ENCODE measurements at places on chromosomes 1 and 21.
A peak's percentile ranks its signal among the peaks of the same experiment; 100 is the strongest.

GRCh38 chr1:225437710-225438437 is 10.0 kb upstream of the LBR start:
- H3K27me3 ChIP-seq: peaks cover 1% of the 10 kb centered on the region
- H3K27ac ChIP-seq: no peak overlapping the region
- H3K4me3 ChIP-seq: no peak overlapping the region
- peak; percentile 44 for DNase-seq

GRCh38 chr1:56931211-56931610 is 34.6 kb downstream of the C8B start:
- H3K27ac ChIP-seq: no peak overlapping the region
- H3K27me3 ChIP-seq: peaks cover 2% of the 10 kb centered on the region
- H3K4me1 ChIP-seq: no peaks in the 10 kb centered on the region

DNA sequence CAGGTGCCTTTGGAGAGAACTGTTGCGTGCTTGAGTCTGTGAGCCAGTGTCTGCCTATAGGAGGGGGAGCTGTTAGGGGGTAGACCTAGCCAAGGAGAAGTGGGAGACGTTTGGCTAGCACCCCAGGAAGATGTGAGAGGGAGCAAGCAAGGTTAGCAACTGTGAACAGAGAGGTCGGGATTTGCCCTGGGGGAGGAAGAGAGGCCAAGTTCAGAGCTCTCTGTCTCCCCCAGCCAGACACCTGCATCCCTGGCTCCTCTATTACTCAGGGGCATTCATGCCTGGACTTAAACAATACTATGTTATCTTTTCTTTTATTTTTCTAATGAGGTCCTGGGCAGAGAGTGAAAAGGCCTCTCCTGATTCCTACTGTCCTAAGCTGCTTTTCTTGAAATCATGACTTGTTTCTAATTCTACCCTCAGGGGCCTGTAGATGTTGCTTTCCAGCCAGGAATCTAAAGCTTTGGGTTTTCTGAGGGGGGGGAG is 2.4 kb downstream of the BTG2 start:
- H3K4me1 ChIP-seq: peaks cover 59% of the 10 kb centered on the region
- H3K27ac ChIP-seq: no peak overlapping the region
- peaks cover 44% of the 10 kb centered on the region for H3K36me3 ChIP-seq

DNA sequence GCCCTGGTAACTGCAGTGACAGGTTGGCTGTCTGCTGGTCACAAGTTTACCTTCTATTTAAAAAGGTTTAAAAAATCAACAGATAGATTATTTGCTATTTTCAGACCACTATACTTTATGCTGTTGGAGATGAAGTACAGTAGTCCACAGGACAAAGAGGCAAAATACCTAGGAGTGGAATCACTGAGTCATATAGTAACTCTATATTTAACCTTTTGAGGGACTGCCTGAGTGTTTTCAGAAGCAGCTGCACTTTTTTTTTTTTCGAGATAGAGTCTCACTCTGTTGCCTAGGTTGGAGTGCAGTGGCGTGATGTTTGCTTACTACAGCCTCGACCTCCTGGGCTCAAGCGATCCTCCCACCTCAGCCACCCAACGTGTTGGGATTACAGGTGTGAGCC is 11.7 kb downstream of the CNIH4 start:
- no peaks in the 10 kb centered on the region for H3K27me3 ChIP-seq
- H3K4me3 ChIP-seq: no peak overlapping the region
- H3K36me3 ChIP-seq: peaks cover 36% of the 10 kb centered on the region
- no peak for DNase-seq
- no peaks in the 10 kb centered on the region for H3K4me1 ChIP-seq
- H3K27ac ChIP-seq: no peak overlapping the region

GRCh38 chr1:38500891-38501290 is 358.7 kb downstream of the RRAGC start:
- H3K4me3 ChIP-seq: no peak overlapping the region
- H3K27ac ChIP-seq: no peak overlapping the region
- H3K4me1 ChIP-seq: peaks cover 4% of the 10 kb centered on the region
- no peaks in the 10 kb centered on the region for H3K36me3 ChIP-seq
- H3K27me3 ChIP-seq: no peaks in the 10 kb centered on the region

DNA sequence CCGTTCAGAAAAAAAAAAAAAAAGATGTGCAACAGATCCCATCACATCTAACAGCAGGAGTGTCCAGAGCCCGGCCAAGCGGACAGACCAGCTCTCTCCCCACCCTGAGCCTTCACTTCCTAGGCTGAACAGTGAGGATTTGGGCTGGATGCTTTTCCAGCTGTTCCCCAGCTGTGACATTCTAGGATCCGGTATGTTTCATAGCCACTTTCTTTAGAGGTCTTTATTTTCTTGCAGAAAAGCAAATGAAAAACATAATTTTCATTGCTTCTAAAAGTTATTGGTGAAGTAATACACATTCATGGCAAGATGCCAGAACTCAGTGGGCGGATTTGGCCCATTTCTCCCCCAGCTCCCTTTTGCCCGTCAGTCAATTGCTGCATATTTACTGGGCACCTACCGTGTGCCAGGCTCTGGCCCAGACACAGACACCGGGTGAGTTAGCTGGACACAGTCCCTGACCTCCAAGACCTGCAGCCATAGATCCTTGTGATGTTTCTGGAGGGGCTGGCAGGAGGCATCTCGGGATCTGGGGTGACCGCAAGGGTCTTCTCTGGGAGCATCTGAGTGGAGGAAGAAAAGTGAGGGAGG is 213.7 kb upstream of the VAMP3 start:
- H3K4me1 ChIP-seq: peaks cover 3% of the 10 kb centered on the region
- peaks cover 4% of the 10 kb centered on the region for H3K36me3 ChIP-seq
- no peak overlapping the region for H3K27ac ChIP-seq
- H3K4me3 ChIP-seq: no peak overlapping the region
- H3K27me3 ChIP-seq: peaks cover 12% of the 10 kb centered on the region

- DNase-seq: no peak
- H3K36me3 ChIP-seq: no peaks in the 10 kb centered on the region
- H3K4me1 ChIP-seq: no peaks in the 10 kb centered on the region
- H3K27me3 ChIP-seq: no peaks in the 10 kb centered on the region
- no peak overlapping the region for H3K4me3 ChIP-seq
Measured at GRCh38 chr1:110760321-110760720, 85.6 kb upstream of the KCNA3 start.

DNA sequence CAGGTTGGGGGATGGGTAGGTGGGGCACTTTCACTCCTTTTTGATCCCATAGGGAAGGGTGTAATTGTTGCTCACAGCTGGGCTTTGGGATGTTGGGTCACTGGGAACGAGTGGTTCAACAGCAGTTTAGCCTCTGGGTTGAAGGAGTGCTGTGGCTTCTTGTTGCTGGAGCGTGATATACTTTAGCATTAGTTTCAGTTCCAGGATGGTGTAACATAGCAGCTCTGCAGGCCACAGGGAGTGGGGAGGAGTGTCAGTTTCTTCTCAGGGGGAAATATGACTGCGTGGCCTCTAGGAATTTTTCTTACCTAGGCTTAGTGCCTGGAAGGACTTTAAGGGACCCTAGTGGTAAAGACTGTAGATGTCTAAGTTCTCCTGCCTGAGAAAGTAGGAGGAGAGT is 1105.3 kb upstream of the TMPRSS15 start:
- no peak overlapping the region for H3K4me3 ChIP-seq
- H3K4me1 ChIP-seq: no peaks in the 10 kb centered on the region
- no peak for DNase-seq
- H3K36me3 ChIP-seq: no peaks in the 10 kb centered on the region
- H3K27me3 ChIP-seq: peaks cover 4% of the 10 kb centered on the region

DNA sequence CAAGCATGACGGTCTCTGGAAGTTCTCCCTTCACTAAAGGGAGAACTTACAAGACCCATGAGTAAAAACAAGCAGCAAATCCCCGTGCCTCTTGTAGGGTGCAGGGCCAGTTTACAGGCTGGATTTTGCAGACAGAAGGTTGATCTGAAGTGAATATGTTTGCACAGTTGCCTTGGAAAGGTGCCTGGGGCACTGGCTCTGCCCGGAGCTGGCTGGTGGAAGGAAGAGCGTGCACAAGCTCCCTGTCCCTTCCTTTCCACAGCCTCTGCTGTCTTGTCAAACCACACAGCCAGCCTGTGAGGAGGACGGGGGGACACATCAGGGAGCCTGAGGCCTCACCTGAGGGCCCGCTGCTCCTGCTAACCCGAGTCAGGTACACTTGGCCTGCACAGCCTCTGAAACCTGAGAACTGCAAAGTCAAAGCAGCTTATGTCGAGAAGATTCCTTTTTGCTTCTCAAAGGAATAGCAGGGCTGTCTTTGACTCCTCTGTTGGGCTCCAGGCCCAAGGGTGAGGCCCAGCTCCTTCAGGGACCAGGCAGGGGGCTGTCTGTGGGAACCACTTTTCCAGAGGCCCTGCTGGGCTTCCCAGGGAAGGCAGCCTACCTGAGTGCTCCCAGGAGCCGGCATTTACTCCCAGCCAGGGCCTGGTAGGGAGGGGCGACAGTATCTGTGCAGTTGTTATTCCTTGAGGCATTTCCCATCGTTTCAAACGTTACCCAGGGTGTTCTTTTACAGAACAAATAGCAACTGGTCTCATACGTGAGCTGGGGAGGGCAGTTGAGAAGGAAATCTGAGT is 251.5 kb downstream of the SIPA1L2 start:
- no peaks in the 10 kb centered on the region for H3K36me3 ChIP-seq
- peaks cover 6% of the 10 kb centered on the region for H3K4me1 ChIP-seq
- H3K27me3 ChIP-seq: peaks cover 5% of the 10 kb centered on the region
- H3K27ac ChIP-seq: no peak overlapping the region
- DNase-seq: no peak

GRCh38 chr1:98034505-98034904 is 113.7 kb upstream of the DPYD start:
- no peak for DNase-seq
- no peaks in the 10 kb centered on the region for H3K4me1 ChIP-seq
- H3K4me3 ChIP-seq: no peak overlapping the region

DNA sequence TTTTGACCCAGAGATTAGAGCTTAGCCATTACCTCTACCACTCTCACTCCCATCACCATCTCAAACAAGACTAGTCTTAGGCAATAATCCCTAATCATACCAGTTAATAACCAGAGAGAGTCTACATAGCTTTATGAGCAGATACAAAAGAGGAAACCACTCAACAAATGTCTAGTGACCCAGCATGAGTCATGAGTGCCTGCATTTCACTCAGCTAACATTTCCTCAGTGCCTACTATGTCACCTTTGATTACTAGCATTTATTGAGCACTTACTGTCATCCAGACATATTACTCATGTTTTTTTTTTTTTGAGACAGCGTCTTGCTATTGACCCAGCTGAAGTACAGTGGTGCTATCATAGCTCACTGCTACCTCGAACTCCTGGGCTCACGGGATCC is 35.9 kb upstream of the GALNT2 start:
- H3K27ac ChIP-seq: no peak overlapping the region
- no peaks in the 10 kb centered on the region for H3K36me3 ChIP-seq
- no peak for DNase-seq
- no peaks in the 10 kb centered on the region for H3K27me3 ChIP-seq

GRCh38 chr1:210373628-210373877 is 44.9 kb downstream of the HHAT start:
- peaks cover 2% of the 10 kb centered on the region for H3K27me3 ChIP-seq
- H3K27ac ChIP-seq: peak overlapping the region; percentile 39
- H3K4me3 ChIP-seq: no peak overlapping the region
- no peaks in the 10 kb centered on the region for H3K4me1 ChIP-seq
- DNase-seq: no peak

DNA sequence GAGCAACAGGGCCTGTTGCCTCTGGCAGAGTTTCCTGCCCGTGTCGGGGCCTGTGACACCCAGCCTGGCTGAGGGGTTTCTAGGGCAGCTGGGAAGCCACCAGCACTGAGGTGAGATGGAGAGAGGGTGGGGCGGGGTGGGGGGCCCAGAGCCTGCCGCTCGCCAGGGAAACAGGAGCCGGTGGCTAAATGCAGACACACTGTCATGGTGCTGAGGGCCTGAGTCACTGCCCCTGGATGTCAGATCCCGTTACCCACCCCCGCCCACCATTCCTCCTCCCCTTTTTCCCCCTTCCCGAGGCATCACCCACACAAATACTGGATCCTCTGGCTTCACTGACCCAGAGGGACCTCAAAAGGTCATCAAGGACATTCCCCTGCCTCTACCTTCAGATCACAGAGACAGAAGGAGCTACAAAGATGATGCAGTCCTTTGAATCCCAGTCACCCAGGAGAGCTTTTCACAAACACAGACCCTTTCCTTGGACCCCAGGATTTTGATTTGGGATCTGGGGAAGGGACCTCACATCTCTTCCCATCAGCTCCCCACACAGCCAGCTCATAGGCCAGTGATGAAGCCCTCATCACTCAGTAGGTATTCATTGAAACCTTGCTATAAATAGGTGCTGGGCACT is 1.9 kb upstream of the HSPB7 start:
- H3K27ac ChIP-seq: peak overlapping the region; percentile 31
- H3K4me1 ChIP-seq: no peaks in the 10 kb centered on the region
- DNase-seq: no peak
- H3K4me3 ChIP-seq: no peak overlapping the region

GRCh38 chr1:99539131-99539530 is 106.8 kb upstream of the PALMD start:
- peaks cover 6% of the 10 kb centered on the region for H3K4me1 ChIP-seq
- H3K27me3 ChIP-seq: no peaks in the 10 kb centered on the region
- no peak overlapping the region for H3K4me3 ChIP-seq
- no peak for DNase-seq
- H3K27ac ChIP-seq: no peak overlapping the region

DNA sequence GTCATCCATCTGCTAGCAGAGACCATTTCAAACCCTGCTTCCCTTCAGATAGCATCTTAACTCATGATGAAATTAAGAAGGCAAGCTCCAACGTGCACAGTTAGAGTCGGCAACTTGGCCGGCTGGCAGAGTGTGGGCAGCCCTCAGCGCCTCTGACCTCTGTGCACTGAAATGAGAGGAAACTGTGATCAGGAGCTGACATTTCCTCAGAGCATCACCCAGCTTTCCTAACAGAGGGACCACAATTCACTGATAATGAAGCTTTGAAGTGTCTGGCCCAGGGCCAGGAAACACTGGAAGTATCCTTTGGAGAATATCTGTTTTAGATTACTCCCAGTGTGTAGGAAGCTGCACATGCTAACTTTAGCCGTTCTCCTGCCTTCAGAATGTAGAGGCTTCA is 145.0 kb upstream of the ZC3H11B start:
- H3K4me3 ChIP-seq: no peak overlapping the region
- no peaks in the 10 kb centered on the region for H3K27me3 ChIP-seq
- no peak overlapping the region for H3K27ac ChIP-seq
- peak; percentile 5 for DNase-seq

- no peak for DNase-seq
- no peak overlapping the region for H3K4me3 ChIP-seq
- no peak overlapping the region for H3K27ac ChIP-seq
- no peaks in the 10 kb centered on the region for H3K27me3 ChIP-seq
- peaks cover 2% of the 10 kb centered on the region for H3K4me1 ChIP-seq
- H3K36me3 ChIP-seq: no peaks in the 10 kb centered on the region
Measured at GRCh38 chr1:239606850-239607400, 220.6 kb downstream of the CHRM3 start.

- peak overlapping the region; percentile 93 for H3K27ac ChIP-seq
- no peaks in the 10 kb centered on the region for H3K36me3 ChIP-seq
- H3K4me3 ChIP-seq: peak overlapping the region; percentile 98
- DNase-seq: no peak
Measured at GRCh38 chr1:179955731-179956130, 1.1 kb downstream of the CEP350 start.

- H3K4me1 ChIP-seq: no peaks in the 10 kb centered on the region
- H3K4me3 ChIP-seq: no peak overlapping the region
- H3K27me3 ChIP-seq: no peaks in the 10 kb centered on the region
- DNase-seq: no peak
- no peaks in the 10 kb centered on the region for H3K36me3 ChIP-seq
Measured at GRCh38 chr1:215052256-215053015, 30.1 kb upstream of the KCNK2 start.
